ELR (cell line): ENCODE measurements at places on chromosomes 5 and 9.
A peak's percentile ranks its signal among the peaks of the same experiment; 100 is the strongest.

DNA sequence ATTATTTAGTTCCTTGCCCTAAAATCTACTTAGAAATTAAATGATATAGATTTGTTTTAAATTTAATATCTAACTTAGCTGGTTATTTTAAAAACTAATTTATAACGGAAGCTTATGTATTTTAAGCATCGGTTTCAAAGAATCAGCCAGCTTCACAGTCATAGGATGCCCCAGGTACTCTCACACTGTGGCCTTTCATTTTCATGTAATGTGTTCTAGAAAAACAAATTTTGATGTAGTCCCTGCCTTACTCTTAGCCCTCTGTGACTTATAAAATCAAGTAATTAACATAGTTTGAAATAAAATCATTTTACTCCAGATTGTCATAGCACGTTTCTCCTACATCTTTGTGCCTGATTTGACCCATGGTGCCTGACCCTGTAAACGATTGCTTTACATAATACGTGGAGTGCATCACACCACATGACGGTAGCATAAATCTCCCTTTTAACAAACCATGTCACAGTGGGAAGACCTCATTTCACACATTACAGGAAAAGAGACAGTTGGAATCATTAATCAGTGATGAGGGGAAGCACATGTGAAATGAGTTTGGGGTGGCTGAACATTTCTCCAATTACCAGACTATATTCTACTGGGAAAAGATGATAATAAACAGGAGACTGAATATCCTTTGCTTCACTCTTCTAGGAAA is 731.5 kb upstream of the CDH9 start:
- no peak for DNase-seq

- DNase-seq, result no peak
These were observed 28.1 kb upstream of the SPINK4 start for GRCh38 chr9:33211695-33212393.

- DNase-seq, result no peak
These were observed 281.1 kb downstream of the DOCK8 start for GRCh38 chr9:495739-496138.

- peak; percentile 69 for DNase-seq
These were observed 85.4 kb upstream of the AGXT2 start for GRCh38 chr5:35133186-35133585.

- DNase-seq, result no peak
These were observed 1587.6 kb upstream of the C9orf72 start for GRCh38 chr9:29160763-29161353.

- no peak for DNase-seq
These were observed 16.9 kb upstream of the FBP1 start for GRCh38 chr9:94656200-94656599.

DNA sequence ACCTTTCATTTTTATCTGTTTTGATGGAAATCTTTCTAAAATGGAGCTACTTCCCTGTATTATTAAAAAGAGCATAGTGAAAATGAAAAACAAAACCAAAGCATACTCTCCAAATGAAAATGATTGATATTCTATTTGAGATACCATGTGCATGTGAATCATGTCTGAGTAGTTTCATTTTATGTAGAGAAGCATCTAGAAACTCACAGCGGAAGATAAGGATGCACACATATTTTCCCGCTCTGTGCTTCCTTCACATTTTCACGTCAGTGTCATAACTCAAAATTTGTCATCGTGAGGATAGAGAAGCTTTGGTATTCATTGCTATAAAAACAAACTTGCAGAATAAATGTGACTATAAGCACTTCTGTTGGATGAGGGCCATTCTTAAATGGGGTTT is 34.0 kb upstream of the CLINT1 start:
- no peak for DNase-seq

DNA sequence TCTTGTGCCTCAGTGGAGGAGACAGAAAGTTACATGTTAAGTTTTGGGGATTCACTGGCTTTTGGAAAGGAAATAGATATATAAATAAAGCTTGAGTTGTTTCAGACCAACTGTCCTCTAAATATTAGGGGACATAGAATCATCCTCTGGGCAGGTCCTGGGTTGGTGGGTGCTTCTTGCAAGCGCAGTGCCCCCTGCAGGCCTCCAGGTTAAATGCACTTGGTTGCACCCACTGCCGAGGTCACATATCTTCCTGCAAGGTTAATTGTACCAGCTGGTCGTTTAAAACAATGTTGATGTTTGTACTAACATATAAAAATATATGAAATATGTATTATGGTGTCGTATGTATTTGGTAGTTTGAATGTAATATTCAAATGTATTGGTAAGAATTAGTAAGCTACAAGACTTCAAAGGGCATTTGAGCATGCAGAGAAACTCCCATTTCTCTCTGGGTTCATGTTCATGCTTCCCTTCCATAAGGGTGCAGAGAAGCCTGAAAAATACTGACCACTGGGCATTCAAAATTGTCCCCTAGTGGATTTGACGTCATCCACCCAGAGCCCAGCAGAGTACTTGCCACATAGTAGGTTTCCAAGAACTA is 87.0 kb downstream of the ZNF618 start:
- DNase-seq, result peak; percentile 73

GRCh38 chr5:147483961-147484707 is 25.7 kb downstream of the DPYSL3 start:
- DNase-seq, result peak; percentile 70

GRCh38 chr5:95365302-95366095 is 25.7 kb upstream of the FAM81B start:
- DNase-seq, result no peak

DNA sequence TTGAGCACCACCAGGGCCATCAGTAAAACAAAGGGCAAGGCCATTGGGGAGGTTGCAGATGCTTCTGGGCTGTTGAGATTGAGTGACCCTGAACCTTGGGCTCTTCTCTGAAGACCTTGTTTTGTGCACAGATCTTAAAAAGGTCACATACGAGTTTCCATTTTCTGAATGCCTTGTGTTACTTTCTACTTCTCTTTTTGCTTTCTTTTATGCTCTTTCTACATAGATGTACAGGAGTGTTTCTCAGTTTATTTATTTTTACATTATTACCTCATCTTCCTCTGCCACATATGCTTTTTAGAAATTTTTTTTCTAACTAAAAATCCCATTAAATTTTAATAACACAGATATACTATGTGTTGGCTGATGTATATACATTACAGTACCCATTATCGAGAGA is at the start of gene IFNA5:
IFNA5 (minus strand) TSS at position 101 of the 400 bp plus-strand sequence; CDS start at position 44, 57 bp downstream.
- DNase-seq, result no peak

DNA sequence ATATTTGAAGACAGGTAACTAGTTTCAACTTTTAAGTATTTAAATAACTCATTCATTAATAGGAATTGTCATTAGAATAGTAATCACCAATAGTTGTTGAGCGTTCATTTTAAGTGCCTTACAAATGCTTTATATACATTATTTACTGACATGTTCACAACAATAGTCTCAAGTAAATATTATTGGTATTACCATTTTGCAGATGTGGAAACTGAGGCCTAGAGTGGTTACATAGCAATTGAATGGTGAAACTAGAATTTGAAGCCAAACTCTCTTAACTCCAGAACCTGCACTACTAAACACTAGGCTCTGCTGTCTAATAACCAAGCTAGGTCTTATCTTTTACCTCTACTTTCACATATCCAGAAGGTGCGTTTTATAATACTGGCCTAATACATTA is 4.8 kb upstream of the HSPA9 start:
- no peak for DNase-seq

GRCh38 chr5:126070481-126070880 is 352.7 kb upstream of the GRAMD2B start:
- no peak for DNase-seq

- peak; percentile 37 for DNase-seq
These were observed 140.7 kb upstream of the SPRY4 start for GRCh38 chr5:142465476-142465875.

GRCh38 chr9:27495480-27496134 is 28.5 kb upstream of the IFNK start:
- DNase-seq, result no peak

DNA sequence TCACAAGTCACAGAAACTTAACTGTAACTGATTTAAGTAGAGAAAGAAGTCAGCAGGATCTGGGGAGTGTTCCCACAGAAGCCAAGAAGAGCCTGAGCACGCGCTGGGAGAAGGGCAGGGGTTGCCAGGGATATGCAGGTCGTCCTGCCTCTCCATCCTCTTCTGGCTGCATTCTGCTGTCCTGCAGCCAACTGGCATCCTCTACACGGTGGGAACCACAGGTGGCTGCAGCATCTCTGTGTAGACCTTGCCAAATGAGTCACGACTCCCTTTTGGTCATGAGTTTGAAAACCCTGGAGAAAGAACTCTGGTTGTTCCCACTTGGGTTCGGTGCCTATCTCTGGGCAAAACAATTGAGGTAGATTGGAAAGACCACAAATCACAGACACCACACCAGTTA is 38.4 kb upstream of the PCA3 start:
- DNase-seq, result no peak

- DNase-seq, result no peak
These were observed 43.0 kb downstream of the PRRC2B start for GRCh38 chr9:131436865-131437271.

DNA sequence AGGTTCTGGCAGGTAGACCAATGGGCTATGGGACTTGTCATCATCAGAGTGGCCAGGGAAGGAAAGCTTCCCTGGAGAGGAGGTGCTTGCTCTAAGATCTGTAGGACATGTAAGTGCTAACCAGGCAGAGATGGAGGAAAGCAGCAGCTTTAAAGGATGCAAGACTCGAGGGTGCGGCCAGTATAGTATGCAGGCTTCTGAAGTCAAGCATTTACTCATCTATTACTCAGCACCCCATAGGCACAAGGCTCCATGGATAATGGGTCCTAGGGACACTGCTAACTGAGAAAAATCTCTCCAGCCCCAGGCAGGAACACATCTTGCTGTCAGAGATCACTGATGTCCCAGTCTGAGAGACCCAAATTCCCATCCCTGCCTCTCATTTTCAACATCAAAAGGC is 49.7 kb downstream of the WWC1 start:
- peak; percentile 79 for DNase-seq

DNA sequence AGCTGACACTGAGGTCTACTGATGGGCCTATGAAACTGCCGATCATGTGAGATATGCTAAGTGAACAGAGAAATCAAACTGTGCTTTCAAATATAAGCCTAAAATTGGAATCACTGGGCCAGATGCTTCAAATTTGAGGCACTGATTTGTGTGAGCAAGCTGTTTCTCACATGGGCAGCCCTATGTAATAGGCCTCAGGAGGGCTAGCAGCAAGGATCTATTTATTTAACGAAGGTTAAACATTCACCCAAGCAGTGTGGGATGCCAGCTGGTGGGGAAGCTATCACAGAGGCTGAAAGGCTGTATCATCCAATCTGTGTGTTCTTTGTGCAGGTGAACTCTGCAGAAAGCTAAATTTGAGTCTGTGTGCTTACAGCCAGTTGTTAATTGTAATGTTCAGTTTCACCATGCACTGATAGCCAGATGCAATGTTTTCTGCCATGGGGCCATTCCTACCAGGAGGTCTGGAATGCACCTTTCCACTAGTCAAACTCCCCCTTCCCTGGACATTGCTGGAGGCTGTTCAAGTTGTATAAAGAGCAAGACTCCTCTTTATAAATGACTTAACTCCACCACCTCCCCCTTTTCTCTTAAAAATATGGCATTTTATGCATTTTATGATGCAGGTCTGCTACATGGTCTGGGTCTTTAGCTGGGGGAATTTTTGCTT is 228.9 kb downstream of the SH3GL2 start:
- DNase-seq, result no peak

DNA sequence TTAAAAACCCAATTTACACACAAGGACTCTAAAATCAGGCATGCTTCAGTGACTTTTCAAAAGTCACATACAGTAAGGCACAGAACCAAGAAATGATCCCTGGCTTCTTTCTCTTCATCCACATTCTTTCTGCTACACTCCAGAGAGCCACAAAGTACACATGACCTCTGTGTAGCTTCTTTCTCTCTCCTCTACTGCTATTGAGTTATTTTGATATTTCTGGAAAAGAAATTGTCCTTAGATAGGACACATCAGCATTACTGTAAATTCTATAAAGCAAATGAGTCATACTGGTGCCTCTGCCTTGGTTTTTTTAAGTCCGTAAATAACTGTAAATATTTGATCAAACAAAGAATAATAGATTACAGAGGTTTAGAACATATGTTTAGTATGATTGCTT is 96.3 kb downstream of the KIAA0825 start:
- no peak for DNase-seq

DNA sequence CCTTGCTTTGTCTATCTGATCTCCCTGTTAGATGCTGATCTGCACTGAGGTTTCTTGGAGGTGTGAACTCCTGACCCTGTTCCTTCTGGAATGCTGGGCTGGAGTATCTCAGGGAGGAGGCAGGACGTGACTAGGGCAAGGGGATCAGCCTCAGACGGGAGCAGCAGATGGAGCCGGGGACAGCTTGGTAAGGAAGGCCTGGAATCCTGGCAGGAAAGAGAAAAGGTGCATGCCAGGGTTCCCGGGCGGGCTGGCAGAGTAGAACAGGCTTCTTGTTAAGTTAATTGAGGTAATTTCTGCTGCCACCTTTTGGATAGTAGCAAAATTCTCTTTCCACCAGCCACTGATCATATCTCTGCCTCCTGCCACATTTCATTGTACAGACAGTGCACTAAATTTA is 180.9 kb downstream of the ZNF462 start:
- DNase-seq, result no peak

DNA sequence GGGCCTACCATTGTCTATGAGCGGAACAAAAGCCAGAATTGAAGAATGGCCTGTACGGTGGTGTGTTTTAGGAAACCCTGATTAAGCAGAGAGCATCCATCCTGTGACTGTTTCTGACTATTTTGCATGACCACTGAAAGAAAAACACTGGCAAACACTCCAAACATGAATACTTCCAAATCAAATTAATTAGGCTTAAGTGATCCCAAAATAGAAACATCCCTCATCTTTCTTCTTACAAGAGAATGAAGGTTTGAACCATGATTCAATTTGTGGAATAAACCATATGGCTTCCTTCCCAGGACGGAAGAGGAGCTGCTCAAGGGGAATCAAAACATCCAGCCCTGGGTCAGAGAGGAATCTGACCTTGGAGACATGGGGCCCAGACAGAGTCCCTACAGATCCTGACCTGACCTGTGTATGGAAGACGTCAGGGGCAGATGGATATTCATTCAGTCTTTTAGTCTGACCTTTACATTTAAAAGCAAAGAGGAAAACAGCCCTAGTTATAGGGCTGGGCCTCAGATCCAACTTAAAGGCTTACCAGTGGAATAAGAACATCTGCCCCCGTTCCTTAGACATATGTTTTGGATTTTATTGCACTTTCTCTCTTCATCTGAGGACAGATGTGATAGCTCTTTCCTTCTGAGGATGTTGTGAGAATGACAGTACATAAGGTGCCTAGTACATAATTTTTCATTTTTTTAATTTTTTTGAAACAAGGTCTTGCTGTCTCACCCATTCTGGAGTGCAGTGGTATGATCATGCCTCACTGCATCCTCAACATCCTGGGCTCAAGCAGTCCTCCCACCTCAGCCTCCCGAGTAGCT is 17.6 kb upstream of the RECK start:
- DNase-seq, result no peak

DNA sequence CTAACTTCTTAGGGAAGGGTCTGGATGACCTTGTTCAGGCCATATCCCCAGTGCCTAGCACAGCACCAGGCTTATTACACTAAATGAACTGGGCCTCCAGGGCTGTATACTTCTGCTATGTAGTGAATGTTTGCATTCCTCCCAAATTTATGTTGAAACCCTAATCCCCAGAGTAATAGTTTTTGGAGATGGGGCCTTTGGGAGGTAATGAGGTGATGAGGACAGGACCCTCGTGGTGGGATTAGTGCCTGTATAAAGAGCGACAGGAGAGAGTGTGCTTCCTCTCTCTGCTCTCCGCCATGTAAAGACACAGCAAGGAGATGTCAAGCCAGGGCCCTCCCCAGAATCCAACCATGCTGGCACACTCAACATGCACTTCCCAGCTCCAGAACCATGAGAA is 148.3 kb downstream of the SEC61B start:
- no peak for DNase-seq

GRCh38 chr9:113786071-113786470 is 90.0 kb upstream of the ZNF618 start:
- DNase-seq, result no peak
